Gastrocnemius medialis (tissue), 4 donors: ENCODE measurements at places on chromosomes 3 and 15. TPM values are rescaled to one million over a fixed set of nuclear protein-coding genes. Genes with fewer than 3 reads are reported as not detected.

- no peaks in the 10 kb centered on the region for H3K4me1 ChIP-seq
- H3K36me3 ChIP-seq: no peaks in the 10 kb centered on the region
- no peak overlapping the region for H3K27ac ChIP-seq
Measured at GRCh38 chr15:96230526-96231181, 99.8 kb upstream of the NR2F2 start.

The EPHA6 gene
- not detected for total RNA-seq

GRCh38 chr3:76107935-76108570 lies 322.7 kb upstream of the ZNF717 start:
- H3K27me3 ChIP-seq: no peaks in the 10 kb centered on the region
- DNase-seq: no peak
- no peak overlapping the region for H3K4me3 ChIP-seq

The NEK10 gene
- total RNA-seq: 3.6 TPM

GRCh38 chr3:159486580-159486979 lies 502.1 kb upstream of the IL12A start:
- H3K4me3 ChIP-seq: no peak overlapping the region
- H3K27me3 ChIP-seq: no peaks in the 10 kb centered on the region
- no peaks in the 10 kb centered on the region for H3K4me1 ChIP-seq
- no peak overlapping the region for H3K27ac ChIP-seq

The BFSP2 gene
- total RNA-seq: not detected

GRCh38 chr3:128338536-128339330 lies 128.0 kb downstream of the DNAJB8 start:
- no peak for DNase-seq
- no peaks in the 10 kb centered on the region for H3K27me3 ChIP-seq
- H3K36me3 ChIP-seq: peaks cover 9% of the 10 kb centered on the region
- peak overlapping the region; percentile 47 for H3K27ac ChIP-seq

The KLF13 gene
- total RNA-seq: 18.3 TPM

- H3K27me3 ChIP-seq: no peaks in the 10 kb centered on the region
- DNase-seq: no peak
- no peak overlapping the region for H3K27ac ChIP-seq
- no peaks in the 10 kb centered on the region for H3K36me3 ChIP-seq
Measured at GRCh38 chr3:9340472-9340902, 22.4 kb upstream of the THUMPD3 start.

DNA sequence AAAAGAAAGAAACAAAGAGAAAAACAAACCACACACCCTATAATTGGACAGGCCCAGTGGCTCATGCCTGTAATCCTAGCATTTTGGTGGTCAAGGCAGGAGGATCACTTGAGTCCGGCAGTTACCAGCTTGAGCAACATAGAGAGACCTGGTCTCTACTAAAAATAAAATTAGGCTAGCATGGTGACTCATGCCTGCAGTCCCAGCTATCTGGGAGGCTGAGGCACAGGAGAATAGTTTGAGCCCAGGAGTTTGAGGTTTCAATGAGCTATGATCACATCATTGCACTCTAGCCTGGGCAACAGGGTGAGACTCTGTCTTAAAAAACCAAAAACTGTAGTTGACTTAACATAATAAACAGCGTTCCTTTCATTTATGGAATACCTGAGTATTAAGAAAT lies 72.3 kb upstream of the ST3GAL6 start:
- H3K4me3 ChIP-seq: no peak overlapping the region
- H3K4me1 ChIP-seq: no peaks in the 10 kb centered on the region
- no peaks in the 10 kb centered on the region for H3K36me3 ChIP-seq

GRCh38 chr3:33612607-33613006 lies 105.4 kb downstream of the CLASP2 start:
- H3K27ac ChIP-seq: no peak overlapping the region
- no peaks in the 10 kb centered on the region for H3K27me3 ChIP-seq
- no peak for DNase-seq
- no peaks in the 10 kb centered on the region for H3K36me3 ChIP-seq

The HHATL gene
- 78.0 TPM for total RNA-seq

GRCh38 chr15:32923176-32923575 lies 205.4 kb downstream of the GREM1 start:
- no peak overlapping the region for H3K27ac ChIP-seq
- H3K27me3 ChIP-seq: no peaks in the 10 kb centered on the region
- no peaks in the 10 kb centered on the region for H3K36me3 ChIP-seq
- no peaks in the 10 kb centered on the region for H3K4me1 ChIP-seq
- DNase-seq: no peak

The ARNT2 gene
- total RNA-seq: 6.6 TPM

GRCh38 chr3:119550192-119550910 lies 9.1 kb downstream of the CD80 start:
- no peak overlapping the region for H3K27ac ChIP-seq
- H3K27me3 ChIP-seq: no peaks in the 10 kb centered on the region
- no peak overlapping the region for H3K4me3 ChIP-seq
- no peaks in the 10 kb centered on the region for H3K36me3 ChIP-seq
- DNase-seq: no peak

The IL12A gene
- not detected for total RNA-seq

- no peaks in the 10 kb centered on the region for H3K36me3 ChIP-seq
- H3K4me3 ChIP-seq: peak overlapping the region; percentile 22
- peaks cover 51% of the 10 kb centered on the region for H3K27me3 ChIP-seq
- no peak for DNase-seq
- no peak overlapping the region for H3K27ac ChIP-seq
Measured at GRCh38 chr3:160226026-160226907, 1.0 kb downstream of the C3orf80 start.

The GATM gene
- 24.9 TPM for total RNA-seq

DNA sequence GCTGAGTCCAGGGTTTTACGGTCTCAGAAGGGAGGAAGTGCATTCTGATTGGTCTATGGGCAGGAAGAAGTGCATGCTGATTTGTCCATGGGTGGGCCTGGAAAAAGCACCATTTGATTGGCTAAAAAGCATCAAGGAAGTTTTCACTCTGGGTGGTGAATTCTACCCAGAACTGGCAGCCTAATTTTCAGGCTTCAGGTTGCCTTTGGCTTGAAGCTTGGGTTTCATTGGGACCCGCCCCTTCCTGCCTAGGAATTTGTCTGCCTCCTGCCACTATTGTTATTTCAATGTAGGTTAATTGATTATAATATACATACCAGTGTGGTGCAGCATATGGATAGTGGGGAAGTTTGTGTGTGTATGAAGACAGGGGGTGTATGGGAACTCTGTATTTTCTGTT lies 1355.9 kb downstream of the SI start:
- DNase-seq: no peak
- H3K36me3 ChIP-seq: no peaks in the 10 kb centered on the region
- no peaks in the 10 kb centered on the region for H3K27me3 ChIP-seq
- no peaks in the 10 kb centered on the region for H3K4me1 ChIP-seq
- H3K4me3 ChIP-seq: no peak overlapping the region

DNA sequence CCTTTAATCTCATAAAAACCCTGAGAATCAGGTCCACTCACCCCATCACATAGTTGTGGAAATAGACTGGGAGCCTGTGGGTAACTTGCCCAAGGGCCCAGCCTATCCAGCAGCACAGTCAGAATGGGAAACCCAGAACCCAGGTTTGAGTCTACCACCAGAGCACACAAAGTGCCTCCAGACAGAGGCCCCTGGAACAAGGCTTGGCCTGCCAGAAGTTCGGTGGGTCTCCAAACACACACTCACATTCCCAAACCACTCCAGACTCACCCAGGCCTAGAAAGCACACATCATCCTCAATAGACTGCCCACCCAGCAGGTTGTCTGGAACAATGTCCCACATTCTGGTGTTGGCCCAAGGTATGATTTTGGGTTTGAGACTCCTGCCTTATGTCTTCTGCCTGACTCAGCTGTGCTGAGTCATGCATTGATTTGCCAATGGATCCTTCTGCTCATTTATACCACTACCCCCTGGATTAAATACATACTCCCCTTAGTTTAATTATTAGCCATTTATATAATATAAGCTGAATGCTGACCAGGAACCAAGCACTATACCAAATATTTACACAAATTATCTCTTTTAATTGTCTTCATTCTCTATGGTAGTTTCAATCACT lies 4.5 kb downstream of the SLC12A8 start:
- no peaks in the 10 kb centered on the region for H3K36me3 ChIP-seq
- DNase-seq: no peak
- no peak overlapping the region for H3K4me3 ChIP-seq
- H3K27me3 ChIP-seq: peaks cover 17% of the 10 kb centered on the region
- no peak overlapping the region for H3K27ac ChIP-seq
- peaks cover 5% of the 10 kb centered on the region for H3K4me1 ChIP-seq

- no peak overlapping the region for H3K4me3 ChIP-seq
- H3K36me3 ChIP-seq: no peaks in the 10 kb centered on the region
- no peaks in the 10 kb centered on the region for H3K4me1 ChIP-seq
- no peak for DNase-seq
- H3K27me3 ChIP-seq: no peaks in the 10 kb centered on the region
- no peak overlapping the region for H3K27ac ChIP-seq
Measured at GRCh38 chr3:173939331-173939730, 541.8 kb downstream of the NLGN1 start.

The GOLGA8H gene
- not detected for total RNA-seq

The GOLGA6L9 gene
- 1.5 TPM for total RNA-seq

DNA sequence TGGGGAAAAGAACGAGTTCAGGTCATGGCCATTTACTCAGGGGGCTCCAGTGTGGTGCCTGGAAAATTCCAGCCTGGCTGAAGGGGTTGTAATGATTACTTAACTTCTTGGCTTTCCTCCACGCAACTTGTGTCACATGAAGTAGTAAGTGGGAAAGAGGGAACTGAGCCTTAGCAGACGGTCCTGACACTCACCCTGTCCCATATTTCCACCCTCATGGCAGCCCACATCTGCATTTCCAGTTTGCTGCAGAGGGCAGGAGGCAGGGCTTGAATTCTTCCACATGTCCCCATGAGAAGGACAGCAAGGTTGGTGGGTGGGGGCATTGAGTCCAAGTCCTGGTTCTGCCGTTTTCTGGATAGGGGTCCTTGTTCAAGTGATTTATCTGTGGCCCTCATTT lies 7.8 kb upstream of the CAMP start:
- DNase-seq: peak; percentile 48
- H3K4me3 ChIP-seq: no peak overlapping the region
- no peaks in the 10 kb centered on the region for H3K36me3 ChIP-seq
- peaks cover 4% of the 10 kb centered on the region for H3K4me1 ChIP-seq
- peak overlapping the region; percentile 65 for H3K27ac ChIP-seq

The LRRIQ4 gene
- not detected for total RNA-seq

DNA sequence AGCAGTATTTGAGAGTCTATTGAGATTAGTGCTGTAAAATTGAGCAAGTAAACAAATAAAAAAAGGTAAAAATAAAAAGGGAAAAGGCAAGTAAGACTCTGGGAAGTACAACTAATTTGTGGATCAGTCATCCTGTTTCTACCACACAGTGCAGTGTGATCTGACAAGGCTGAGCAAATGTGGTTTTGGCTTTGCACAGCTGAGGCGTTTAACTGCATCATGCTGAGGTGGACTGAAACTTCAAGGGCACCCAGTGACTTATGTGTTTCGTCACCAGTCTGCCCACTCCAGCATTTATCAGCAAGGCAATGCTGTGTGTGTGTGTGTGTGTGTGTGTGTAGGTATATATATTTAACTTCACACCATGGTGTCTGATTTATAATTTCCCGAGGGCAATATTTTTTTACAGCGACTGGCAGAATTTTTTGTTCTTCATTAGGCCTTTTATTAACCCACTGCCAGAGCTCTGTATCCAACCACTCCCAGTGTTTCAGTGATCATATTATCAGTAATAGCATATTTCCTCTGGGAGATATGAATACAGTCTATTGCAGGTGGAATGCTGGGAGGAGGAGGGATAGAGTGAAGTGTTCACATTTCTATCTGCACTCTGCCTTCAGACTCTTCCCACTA lies 131.5 kb upstream of the SATB1 start:
- no peak for DNase-seq
- H3K27me3 ChIP-seq: no peaks in the 10 kb centered on the region
- H3K4me3 ChIP-seq: no peak overlapping the region
- peaks cover 3% of the 10 kb centered on the region for H3K4me1 ChIP-seq
- no peaks in the 10 kb centered on the region for H3K36me3 ChIP-seq

- no peaks in the 10 kb centered on the region for H3K4me1 ChIP-seq
- no peak overlapping the region for H3K27ac ChIP-seq
- no peaks in the 10 kb centered on the region for H3K36me3 ChIP-seq
Measured at GRCh38 chr3:159964166-159964973, 24.3 kb upstream of the IL12A start.

The GOLGA6B gene
- not detected for total RNA-seq

DNA sequence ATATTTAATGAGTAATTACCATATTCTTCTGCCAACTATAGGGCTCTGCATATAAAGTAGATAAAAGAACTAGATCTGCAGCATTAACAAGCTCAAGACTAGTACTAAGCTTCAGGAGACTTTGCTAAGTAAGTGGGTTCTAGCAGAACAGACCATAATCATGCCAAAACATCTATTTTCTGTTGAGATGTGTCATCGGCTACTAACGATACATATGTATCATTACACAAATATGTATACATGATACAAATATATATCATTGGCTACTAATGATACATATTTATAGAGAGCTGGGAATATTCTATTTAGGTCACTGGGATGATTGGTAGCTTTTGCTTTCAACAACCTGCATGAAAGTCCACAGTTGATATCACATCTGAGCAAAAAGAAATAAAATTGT lies 185.8 kb upstream of the DCBLD2 start:
- H3K36me3 ChIP-seq: no peaks in the 10 kb centered on the region
- DNase-seq: no peak
- no peaks in the 10 kb centered on the region for H3K27me3 ChIP-seq
- H3K27ac ChIP-seq: no peak overlapping the region
- no peaks in the 10 kb centered on the region for H3K4me1 ChIP-seq
- H3K4me3 ChIP-seq: no peak overlapping the region

The DOCK3 gene
- total RNA-seq: 0.78 TPM

The SLC38A3 gene
- total RNA-seq: 7.1 TPM

DNA sequence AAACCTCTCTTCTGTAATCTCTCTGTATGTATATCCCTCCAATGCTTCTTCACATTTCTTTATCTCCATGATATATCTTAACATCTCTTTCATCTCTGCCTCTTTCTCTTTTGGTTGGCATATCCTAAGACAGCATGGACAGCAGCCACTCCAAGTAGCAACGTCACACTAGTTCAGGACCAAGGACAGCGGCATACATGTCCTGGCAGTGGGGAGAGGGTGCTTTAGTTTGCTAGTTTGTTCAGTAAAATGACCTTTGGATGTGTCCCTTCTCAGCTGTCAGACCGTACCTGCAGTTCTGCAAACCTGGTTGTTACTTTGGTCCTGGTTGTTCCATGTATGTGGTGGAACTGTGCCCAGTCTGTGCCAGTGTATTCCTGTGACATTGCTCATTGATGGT lies 225.6 kb upstream of the ROPN1 start:
- no peak for DNase-seq
- no peak overlapping the region for H3K27ac ChIP-seq
- no peaks in the 10 kb centered on the region for H3K27me3 ChIP-seq
- H3K4me3 ChIP-seq: no peak overlapping the region

GRCh38 chr15:49038382-49038781 lies 7.9 kb downstream of the SECISBP2L start:
- H3K27me3 ChIP-seq: no peaks in the 10 kb centered on the region
- no peak overlapping the region for H3K27ac ChIP-seq
- no peak overlapping the region for H3K4me3 ChIP-seq
- DNase-seq: no peak

The CP gene
- 0.85 TPM for total RNA-seq

- H3K27me3 ChIP-seq: no peaks in the 10 kb centered on the region
- DNase-seq: no peak
- no peaks in the 10 kb centered on the region for H3K36me3 ChIP-seq
- H3K4me3 ChIP-seq: no peak overlapping the region
Measured at GRCh38 chr15:35721751-35722150, 175.8 kb upstream of the DPH6 start.

The PPP1R2 gene
- total RNA-seq: 80.6 TPM

GRCh38 chr15:98548139-98548971 lies 100.0 kb upstream of the IGF1R start:
- peaks cover 17% of the 10 kb centered on the region for H3K4me1 ChIP-seq
- H3K27ac ChIP-seq: peak overlapping the region; percentile 43
- H3K4me3 ChIP-seq: peak overlapping the region; percentile 60
- H3K36me3 ChIP-seq: no peaks in the 10 kb centered on the region
